ENCODE measurements at places on chromosomes 3 and 15.

DNA sequence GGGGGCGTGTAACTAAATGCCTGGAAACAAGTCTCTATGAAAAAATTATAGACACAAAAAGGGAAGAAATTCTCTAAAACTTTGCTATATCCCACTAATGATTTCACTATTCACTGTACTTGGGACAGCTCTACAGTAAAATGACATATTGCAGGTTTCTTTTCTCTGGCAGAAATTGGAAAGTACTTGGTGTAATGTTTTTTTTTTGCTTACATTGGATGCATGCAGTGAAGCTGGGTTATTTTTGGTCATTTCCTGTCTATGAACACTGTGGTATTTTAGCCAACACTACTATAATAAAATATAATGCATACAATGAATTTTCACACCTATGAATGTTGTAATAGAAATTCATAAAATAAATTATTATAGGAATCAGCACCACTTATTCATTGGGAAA, 109.7 kb downstream of the LRRC49 start:
- DNase-seq = no peak
- H3K27ac ChIP-seq = no peak overlapping the region
- H3K4me3 ChIP-seq = no peak overlapping the region
- H3K4me1 ChIP-seq = no peaks in the 10 kb centered on the region
- H3K27me3 ChIP-seq = peaks cover 4% of the 10 kb centered on the region

DNA sequence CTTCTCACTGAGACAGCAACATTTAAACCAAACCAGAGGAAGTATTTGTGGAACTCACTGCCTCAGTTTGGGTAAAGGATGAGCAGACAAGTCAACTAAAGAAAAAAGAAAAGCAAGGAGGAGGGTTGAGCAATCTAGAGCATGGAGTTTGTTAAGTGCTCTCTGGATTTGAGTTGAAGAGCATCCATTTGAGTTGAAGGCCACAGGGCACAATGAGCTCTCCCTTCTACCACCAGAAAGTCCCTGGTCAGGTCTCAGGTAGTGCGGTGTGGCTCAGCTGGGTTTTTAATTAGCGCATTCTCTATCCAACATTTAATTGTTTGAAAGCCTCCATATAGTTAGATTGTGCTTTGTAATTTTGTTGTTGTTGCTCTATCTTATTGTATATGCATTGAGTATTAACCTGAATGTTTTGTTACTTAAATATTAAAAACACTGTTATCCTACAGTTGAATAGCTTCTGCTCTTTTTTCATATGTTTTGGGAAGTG, 23.3 kb downstream of the CLDN18 start:
- H3K4me3 ChIP-seq = no peak overlapping the region
- no peaks in the 10 kb centered on the region for H3K36me3 ChIP-seq
- no peak overlapping the region for H3K27ac ChIP-seq
- DNase-seq = no peak

DNA sequence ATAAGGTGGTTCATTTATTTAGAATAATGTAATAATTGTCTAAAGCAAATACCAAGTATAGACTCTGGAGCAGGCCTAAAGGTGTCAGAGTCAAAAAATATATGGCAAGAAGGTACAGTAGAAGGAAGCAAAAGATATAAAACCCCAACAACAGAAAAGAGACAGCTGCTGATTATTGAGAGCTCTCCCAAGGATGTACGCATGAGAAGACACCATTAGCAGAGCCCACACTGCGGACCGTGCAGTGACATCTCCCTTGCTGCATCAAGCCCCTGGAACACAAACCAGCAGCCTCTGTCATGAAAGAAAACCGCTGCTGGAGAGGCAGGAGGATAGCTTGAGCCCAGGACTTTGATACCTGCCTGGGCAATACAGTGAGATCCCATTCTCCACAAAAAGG, 18.0 kb upstream of the SLC6A20 start:
- H3K36me3 ChIP-seq = peaks cover 3% of the 10 kb centered on the region
- no peak overlapping the region for H3K4me3 ChIP-seq
- H3K4me1 ChIP-seq = peaks cover 4% of the 10 kb centered on the region
- H3K27ac ChIP-seq = peak overlapping the region; percentile 12
- no peak for DNase-seq
- H3K27me3 ChIP-seq = peaks cover 2% of the 10 kb centered on the region

DNA sequence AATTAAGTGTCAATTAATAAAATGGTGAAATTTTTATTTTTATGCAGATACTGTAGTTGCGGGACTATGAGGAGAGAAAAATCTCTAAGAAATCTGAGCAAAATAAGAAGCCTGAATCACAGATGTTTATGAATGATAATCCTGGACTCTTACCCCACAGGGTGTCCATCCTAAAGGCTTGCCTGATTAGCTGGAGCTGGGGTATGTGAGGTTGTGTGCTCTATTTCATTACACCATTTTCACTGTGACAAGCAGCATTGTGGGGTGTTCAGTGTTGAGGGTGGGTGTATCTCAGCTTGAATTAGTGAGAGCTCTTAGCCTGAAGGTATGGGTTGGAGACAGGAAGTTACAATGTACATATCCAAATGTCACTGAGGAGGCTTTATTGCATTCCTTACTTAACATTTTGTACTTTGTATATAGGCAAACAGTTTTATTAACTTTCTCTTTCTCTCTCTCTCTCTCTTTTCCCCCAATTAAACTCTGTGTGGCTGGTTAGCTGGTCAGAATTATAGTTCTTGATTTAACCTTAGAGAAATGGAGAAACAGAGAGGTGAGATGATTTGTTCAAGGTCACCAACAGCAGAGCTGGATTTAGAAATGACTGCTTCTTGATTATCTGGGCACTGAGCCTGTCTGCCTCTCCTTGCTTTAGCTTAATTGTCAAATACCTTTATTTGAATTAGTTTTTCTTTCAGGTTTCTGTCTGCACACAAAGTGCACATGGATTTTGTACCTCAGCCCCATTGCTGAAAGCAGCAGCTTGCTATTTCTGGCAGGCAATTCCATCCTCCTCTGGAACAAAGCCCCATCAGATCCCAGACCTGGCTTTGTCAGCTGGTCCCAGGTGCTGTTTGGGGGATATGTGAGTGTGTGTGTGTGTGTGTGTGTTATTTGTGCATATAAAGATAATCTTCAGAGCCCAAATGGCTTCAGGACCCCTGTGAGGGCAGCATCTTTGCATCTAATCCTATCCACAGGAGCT, 35.8 kb downstream of the GJD2 start:
- no peaks in the 10 kb centered on the region for H3K4me1 ChIP-seq
- no peak overlapping the region for H3K27ac ChIP-seq
- DNase-seq = no peak
- H3K36me3 ChIP-seq = no peaks in the 10 kb centered on the region
- no peak overlapping the region for H3K4me3 ChIP-seq

DNA sequence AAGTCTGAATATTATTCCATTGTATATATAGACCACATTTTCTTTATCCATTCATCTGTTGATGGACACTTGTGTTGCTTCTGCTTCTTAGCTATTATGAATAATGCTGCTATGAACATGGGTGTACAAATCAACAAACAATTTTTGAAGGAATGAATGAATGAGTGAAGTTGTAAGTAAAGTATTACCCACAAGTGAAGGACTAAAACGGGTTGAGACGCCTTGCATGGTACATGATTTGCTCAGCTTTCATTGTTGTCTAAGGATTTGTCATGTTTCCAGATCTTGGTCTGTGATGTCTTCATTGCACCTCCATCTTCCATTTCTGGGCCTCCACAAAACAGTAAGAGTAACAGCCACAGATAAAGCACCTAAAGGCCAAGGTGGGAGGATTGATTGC, 20.5 kb downstream of the IFT122 start:
- no peak overlapping the region for H3K4me3 ChIP-seq
- DNase-seq = no peak
- peaks cover 8% of the 10 kb centered on the region for H3K4me1 ChIP-seq

DNA sequence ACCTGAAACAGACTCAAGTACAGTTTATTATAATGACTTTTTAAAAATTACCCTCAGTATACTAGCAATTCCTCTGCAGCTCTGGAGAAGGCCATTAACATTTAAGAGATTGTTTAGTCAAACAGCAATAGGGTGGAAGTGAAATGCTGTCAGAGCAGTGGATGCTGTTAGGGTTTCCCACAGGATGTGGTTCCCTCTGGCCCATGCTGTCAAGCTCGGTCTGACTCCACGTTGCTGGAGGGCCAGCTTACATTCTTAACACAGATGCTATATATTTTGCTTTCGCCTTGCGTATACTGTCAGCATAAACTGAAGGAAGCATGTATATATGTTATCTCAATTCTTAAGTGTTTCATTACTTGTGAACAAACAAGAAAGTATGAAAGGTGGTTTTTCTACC, 231.1 kb upstream of the COL8A1 start:
- no peak overlapping the region for H3K27ac ChIP-seq
- no peaks in the 10 kb centered on the region for H3K4me1 ChIP-seq
- H3K4me3 ChIP-seq = no peak overlapping the region
- peaks cover 2% of the 10 kb centered on the region for H3K27me3 ChIP-seq

Data from memory B cell (primary cell).